Endothelial cell of umbilical vein (primary cell): ENCODE measurements at places on chromosomes 4 and X. TPM values are rescaled to one million over a fixed set of nuclear protein-coding genes. Genes with fewer than 3 reads are reported as not detected.

The FAM149A gene
- polyA plus RNA-seq = 0.08 TPM in 2 replicates

The FBXW7 gene
- polyA plus RNA-seq = 5.1 and 7.0 TPM in 2 replicates

The LRP2BP gene
- polyA plus RNA-seq = 0.16 and 0.18 TPM in 2 replicates

The UGT2B15 gene
- not detected in 2 replicates for polyA plus RNA-seq

The P2RY10 gene
- not detected in 2 replicates for polyA plus RNA-seq

The TCEAL3 gene
- polyA plus RNA-seq = 6.9 and 8.9 TPM in 2 replicates

The CACNA1F gene
- polyA plus RNA-seq = not detected in 2 replicates

The POU3F4 gene
- polyA plus RNA-seq = not detected in 2 replicates

DNA sequence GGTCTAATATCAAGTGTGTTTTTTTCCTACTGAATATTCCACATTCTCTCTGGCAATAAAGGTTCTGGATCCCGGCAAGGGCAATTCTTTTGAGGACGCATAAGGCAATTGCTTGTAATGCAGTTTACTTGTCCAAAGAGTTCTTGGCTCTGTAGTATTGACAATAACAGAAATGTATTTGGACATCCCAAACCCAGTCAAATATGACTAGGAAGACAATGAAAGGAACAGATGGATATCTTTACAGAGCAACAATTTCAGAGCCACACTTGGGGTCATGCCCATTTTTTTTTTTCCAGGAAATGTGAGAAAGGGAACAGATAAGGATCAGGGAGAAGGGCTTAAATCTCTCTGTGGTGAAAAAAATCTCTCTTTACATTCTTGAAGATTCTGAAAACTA is 12.2 kb downstream of the GK2 start:
- no peak overlapping the region for H3K27ac ChIP-seq
- H3K36me3 ChIP-seq = no peaks in the 10 kb centered on the region
- H3K4me3 ChIP-seq = no peak overlapping the region
- H3K27me3 ChIP-seq = no peaks in the 10 kb centered on the region
- DNase-seq = no peak

DNA sequence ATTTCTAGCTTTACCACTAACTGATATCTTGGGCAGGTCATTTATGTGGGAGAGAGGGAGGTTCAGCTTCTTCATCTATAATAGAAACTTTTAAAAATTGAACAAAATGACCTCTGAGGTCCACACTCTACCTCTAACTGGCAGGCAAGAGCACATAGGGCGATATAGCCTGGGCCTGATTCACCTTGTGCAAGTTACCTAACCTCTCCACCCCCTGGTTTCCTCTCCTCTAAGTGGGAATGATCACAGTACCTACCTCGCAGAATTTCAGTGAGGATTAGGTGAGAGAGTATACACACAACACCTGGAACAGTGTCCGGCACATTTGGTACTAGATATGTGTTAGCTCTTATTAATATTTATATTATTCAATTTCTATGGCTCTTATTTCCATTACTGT is 15.5 kb downstream of the KLB start:
- no peak overlapping the region for H3K4me3 ChIP-seq
- no peak for DNase-seq
- H3K4me1 ChIP-seq = no peaks in the 10 kb centered on the region
- no peak overlapping the region for H3K27ac ChIP-seq

- no peaks in the 10 kb centered on the region for H3K27me3 ChIP-seq
- H3K4me1 ChIP-seq = no peaks in the 10 kb centered on the region
- H3K36me3 ChIP-seq = no peaks in the 10 kb centered on the region
- no peak for DNase-seq
These were observed 238.7 kb upstream of the NR3C2 start for GRCh38 chr4:148680884-148681283.

- no peak for DNase-seq
- H3K4me3 ChIP-seq = no peak overlapping the region
- H3K4me1 ChIP-seq = peaks cover 10% of the 10 kb centered on the region
- H3K36me3 ChIP-seq = no peaks in the 10 kb centered on the region
- no peak overlapping the region for H3K27ac ChIP-seq
- H3K27me3 ChIP-seq = no peaks in the 10 kb centered on the region
These were observed 130.9 kb upstream of the FAM9B start for GRCh38 chrX:9164533-9165426.

- H3K36me3 ChIP-seq = no peaks in the 10 kb centered on the region
- H3K4me3 ChIP-seq = peak within 1 kb of the TSS; percentile 74
- H3K27ac ChIP-seq = peak within 1 kb of the TSS; percentile 10
- no peak for DNase-seq
- peaks cover 12% of the 10 kb centered on the region for H3K4me1 ChIP-seq
These were observed at the start of gene SPATA18 for GRCh38 chr4:52051213-52051614. SPATA18 (plus strand) TSS chr4:52051304; CDS start chr4:52051705, 401 bp downstream.

- H3K27ac ChIP-seq = no peak overlapping the region
- H3K4me3 ChIP-seq = no peak overlapping the region
- H3K27me3 ChIP-seq = no peaks in the 10 kb centered on the region
- DNase-seq = no peak
These were observed 8.8 kb downstream of the FSTL5 start for GRCh38 chr4:162154862-162155540.

- DNase-seq = no peak
- no peaks in the 10 kb centered on the region for H3K27me3 ChIP-seq
- no peak overlapping the region for H3K4me3 ChIP-seq
- H3K36me3 ChIP-seq = peaks cover 14% of the 10 kb centered on the region
- H3K27ac ChIP-seq = no peak overlapping the region
These were observed 11.7 kb downstream of the LAS1L start for GRCh38 chrX:65522739-65523372.

DNA sequence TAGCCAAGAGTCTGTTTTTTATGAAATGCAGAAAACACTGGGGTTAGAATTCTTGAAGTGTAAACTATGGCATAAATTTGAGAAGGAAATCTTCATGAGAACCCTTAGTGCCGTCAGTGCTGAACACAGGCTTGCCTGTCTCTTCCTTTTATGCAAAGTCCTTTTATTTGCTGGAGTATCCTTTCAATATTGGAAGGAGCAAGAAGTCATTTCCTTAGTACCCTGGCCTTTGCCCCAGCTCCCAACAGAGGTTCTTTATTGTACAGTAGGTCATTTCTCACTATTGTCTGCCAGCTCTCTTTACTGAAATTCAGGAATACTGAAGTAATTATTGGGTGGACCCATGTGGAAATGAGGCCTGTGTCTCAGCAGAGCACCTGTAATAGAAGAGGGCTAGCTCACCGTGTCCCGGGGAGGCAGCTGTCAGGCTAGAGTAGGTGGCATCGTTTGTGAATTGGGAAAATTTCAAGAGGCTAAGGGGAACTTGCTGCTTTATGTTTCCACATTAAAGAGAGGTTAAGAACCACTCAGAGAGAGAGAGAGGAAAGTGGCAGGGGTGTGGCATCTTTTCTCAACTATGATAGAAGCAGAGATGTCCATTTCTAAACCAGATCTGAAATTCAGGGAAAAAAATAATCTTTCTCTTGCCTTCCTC is 8.7 kb downstream of the FHDC1 start:
- H3K4me1 ChIP-seq = no peaks in the 10 kb centered on the region
- no peak overlapping the region for H3K4me3 ChIP-seq
- H3K27ac ChIP-seq = no peak overlapping the region

DNA sequence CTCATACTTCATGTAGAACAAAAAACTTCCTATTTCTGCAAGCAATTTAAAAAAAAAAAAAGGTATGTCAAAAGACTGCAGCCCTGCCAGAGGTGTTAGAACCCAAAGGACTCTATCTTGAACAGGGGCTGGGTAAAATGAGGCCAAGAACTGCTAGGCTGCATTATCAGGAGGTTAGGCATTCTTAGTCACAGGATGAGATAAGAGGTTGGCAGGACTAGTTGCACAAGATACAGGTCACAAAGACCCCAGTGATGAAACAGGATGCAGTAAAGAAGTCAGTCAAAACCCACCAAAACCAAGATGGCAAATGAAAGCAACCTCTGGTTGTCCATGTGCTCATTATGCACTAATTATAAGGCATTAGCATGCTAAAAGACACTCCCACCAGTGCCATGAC is 104.1 kb downstream of the ANOS1 start:
- no peaks in the 10 kb centered on the region for H3K27me3 ChIP-seq
- H3K27ac ChIP-seq = no peak overlapping the region
- H3K4me3 ChIP-seq = no peak overlapping the region
